Cardiac fibroblast (primary cell): ENCODE measurements at places on chromosomes 11 and 22.

- peak; percentile 45 for DNase-seq
These were observed 26.0 kb downstream of the SLC22A6 start for GRCh38 chr11:62958547-62959421.

GRCh38 chr11:129277198-129277843 lies 85.2 kb upstream of the ARHGAP32 start:
- DNase-seq: no peak

DNA sequence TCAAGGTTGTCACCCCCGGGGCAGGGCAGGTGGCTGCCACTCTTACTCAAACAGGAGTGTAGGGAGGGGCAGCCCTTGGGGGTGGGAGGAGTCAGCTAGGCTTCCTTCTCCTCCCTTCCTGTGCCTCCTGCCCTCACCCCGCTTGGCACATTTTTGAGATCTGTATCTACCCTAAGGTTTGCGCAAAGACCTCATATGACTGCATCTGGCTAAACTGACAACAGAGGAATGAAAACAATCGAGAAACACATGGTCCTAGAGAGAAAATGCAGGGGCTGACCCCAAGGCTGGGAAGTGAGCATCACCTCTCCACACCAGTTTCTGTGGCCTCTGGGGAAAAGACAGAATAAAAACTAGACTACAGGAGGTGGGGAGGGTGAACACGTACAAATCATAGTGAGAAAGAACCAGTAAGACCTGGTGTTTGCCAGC lies 28.1 kb downstream of the IGSF9B start:
- peak; percentile 68 for DNase-seq

DNA sequence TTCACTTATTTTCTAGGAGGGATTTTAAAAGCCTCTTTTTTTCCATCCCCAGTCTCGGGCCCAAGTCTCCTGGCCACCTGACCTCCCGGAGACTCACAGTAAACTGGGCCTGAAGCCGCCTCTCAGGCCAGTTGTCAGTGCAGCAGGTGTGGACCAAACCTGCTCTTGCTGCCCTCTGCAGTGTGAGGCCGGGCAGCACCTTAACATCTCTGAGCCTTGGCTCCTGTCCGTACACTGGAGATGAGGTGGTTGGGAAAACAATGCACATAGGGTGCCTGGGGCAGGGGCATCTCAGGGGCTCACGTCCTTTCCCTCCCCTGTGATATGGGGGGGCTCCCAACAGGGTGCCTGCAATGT lies 45.1 kb downstream of the PHF21B start:
- DNase-seq: no peak

DNA sequence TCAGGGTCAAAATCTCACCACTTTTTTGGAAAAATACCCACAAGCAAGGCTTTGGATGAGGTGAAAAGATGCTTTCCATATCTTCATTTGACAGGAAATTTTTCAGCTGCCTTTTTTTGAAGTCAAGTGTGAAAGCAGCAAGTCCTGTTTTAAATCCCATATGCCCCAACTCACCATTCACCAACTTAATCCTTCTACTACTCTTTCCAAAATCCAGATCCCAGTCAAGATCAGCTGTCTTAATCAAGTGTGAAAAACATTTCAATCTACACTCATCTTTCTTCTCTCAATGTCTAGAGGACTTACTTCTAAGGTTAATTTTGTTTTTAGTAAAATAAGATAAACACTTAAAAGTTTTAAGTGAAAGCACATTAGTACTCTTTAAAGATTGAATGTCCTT lies 128.4 kb upstream of the CEP126 start:
- DNase-seq: no peak

DNA sequence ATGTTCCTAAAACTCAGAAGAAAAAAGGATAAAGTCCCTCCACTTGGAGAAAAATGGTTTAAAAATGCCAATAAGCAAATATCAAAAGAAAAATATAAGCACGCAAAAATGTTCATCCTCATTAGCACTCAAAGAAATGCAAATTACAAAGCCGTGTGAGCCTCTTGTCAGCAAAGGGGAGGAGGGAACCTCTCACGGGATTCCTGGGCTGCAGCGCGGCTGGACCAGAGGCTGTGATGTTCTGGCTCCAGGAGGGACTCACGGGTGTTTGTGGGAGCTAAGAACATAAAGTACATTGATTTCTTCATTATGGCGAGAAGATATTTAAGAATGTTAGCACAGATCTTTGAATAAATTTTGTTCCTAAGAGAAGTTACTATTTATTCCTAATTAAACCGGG lies 1451.2 kb downstream of the BRD1 start:
- DNase-seq: no peak

DNA sequence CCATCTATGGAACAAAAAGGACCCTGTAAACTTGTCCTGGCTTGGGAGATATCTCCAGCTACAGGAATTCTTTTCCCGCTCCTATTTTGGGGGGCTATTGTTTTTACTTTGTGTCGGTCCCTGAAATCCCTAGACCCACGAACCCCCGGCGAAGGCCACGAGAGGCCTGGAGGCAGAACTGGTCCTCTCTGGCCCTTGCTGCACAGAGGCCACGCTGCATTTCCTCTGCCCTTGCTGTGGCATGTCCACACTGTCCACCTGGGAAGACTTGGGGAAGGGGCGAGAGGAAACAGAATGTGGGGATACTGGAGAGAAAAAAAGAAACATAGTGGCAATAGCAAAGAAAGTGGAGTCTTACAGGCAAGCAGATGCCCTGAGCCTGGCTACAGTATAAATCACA lies 2.3 kb upstream of the ANO1 start:
- no peak for DNase-seq

DNA sequence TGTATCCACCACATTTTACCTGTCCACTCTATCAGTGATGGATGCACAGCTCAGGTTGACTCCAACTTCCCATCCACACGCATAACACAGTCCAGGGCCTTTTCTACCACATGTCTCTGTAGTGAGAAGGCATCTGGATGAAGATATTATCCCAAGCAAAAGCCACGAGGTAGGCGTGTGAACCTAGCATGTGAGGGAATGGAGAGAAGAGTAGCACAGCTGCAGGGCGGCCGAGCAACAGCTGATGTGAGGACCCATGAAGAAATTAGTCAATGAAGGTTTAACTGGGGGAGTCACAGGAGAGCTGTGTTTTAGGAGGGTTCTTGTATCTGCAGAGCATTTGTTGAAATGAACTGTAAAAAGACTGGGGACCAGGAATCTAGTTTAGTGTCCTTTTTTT lies 144.6 kb upstream of the PITPNB start:
- DNase-seq: no peak

DNA sequence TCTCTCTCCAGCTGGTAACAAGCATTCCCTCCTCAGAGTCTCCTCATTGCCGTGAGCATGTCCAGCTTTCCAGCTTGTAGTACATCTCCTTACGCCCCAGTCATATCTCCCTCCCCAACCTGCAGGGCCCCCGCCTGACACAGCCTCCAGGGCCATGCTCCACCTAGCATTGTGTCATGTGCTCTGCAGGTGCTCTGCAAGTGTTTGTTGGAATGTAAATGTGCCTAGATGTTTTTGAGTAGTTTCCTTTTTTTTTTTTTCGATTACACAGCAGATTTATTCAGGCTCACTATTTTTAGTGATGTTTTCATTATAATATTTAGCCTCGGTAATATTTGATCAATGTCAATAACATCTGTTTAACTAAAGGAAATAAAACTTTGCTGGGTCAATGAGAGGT lies 82.5 kb downstream of the NCAM1 start:
- DNase-seq: no peak

DNA sequence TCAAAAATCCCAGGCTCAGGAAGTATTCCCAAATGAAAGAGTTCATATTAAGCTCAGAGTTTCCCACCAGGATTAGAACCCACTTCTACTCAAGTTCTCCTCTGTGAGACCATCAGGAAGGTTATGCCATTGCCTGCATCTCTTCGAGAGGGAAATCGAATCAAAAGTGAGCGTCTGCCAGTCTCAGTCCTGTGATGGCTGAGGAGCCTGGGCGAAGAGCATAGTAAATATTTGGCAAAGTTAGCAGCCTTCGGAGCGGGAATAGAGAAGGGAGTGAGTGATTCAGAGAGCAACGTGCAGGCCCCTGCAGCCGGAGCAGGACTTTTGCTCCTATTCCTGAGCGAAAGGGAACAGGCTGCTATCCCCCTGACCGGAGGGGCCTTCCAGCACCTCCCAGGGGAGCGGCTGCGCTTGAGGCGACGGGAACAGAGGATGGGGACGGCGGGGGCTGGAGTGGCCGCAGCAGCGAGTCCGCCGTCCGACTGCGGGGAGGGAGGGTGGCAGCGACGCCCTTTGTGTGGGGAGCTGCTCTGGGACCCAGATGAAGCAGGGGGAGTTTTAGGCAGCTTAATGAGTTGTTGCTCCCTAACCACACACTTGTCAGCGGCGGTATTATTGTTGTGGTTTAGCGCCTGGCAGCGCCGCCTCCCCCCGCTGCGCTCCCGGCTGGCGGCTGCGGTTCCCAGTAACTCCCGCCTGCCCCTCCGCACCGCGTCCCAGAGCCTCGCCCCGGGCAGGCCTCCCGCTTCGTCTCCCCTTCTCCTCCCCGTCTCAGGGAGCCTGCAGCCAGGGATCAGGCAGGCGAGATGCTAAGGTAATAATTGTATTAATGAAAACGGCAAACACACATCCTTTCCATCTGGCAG lies 21.7 kb upstream of the NRGN start:
- peak; percentile 40 for DNase-seq

DNA sequence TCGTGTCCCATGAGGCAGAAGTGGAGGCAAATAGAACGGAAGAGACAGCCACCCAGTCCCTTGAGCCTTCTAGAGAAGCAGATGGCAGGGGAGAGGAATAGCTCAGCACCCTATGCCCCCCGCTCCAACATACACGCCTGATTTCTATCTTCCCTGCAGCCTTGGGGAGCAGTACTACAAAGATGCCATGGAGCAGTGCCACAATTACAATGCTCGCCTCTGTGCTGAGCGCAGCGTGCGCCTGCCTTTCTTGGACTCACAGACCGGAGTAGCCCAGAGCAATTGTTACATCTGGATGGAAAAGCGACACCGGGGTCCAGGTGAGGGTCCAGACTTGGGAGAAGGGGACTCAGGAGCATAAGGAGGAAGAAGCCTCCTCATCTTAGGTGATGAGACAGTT lies 6.6 kb downstream of the DPF2 start:
- DNase-seq: no peak

DNA sequence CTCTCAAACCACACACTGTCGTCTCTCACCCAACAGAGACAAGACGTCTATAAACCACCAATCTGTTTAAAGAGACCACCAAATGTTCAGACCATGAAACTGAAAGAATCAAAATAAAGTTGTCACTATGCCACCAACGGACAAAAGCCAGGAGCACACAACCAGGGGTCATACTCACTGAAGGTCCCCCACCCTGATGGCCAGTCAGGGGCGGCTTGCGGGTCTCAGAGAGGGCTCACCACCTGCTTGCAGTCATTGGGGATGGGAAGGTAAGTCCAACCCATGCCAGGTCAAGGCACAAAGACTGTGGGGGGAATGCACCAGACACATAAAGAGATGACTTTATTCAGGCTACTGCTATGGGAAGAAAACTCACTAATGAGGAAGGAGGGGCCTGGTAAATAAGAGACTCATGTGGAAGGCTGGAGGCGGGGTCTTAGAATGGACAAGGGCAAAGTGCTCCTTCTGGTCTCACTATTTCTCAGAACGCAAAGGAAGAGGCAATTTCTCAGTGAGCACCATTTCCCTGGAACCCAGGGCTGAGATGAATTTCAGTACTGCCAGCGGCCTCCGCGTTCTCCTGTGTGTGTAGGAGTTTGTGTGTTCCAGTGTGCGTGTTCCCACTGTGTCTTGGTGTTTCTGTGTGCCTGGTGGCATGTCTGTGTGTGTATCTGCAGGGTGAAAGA lies 17.3 kb downstream of the SCARF2 start:
- DNase-seq: no peak

DNA sequence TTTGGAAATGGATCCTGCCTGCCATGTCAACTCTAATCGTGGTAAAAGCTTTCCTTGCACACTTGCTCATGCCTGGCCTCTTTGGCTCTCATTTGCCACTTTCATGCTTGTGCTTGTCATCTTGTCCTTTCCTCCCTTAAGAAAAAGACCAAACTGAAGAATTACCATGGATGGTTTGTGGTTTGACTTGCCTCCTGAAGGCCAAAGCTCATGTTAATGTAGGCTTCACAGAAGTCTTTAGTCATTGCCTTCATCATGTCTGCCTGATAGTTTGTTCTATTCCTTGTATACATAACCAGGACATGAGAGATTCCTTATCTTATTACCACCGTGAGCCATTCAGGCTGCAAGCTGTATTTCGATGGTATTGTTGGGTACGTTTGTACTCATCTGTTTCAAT lies 17.3 kb downstream of the TEAD1 start:
- DNase-seq: peak; percentile 53

DNA sequence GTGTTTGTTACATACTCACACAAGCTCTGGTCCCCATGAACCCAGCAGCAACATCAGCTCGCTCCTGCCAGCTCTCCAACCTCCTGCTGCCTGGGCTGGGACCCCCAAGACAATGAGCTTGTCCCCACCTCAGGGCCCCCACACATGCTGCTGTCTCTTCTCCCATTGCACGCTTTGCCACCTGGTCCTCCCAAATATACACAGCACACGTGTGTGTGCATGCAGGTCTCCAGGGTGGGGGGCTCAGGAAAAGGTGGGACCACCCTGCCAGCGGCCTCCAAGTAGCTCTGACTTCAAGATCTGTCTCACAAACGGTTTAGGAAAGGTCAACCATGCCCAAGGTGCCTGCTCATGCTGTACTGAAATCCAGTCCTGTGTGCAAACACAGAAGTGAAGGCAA lies 68.1 kb upstream of the CCND1 start:
- no peak for DNase-seq

DNA sequence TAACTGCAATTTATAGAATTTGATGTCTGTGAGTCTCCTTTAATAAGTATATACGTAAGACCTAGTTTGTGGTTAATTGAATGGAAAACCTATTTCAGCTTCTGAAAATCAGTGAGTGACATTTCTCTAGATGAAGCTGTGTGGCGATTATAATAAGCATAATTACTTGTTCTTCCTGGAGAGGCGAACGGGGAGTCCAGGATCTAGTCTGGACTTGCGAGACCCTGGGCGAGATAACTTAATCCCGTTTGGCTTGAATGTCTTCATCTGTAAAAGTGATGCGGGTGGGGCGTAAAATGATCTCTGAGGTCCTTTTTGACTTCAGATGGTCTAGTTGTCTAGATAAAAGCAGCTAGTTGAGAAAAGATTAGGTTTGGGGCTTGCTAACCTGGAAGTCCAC lies 1.1 kb downstream of the PRRG4 start:
- DNase-seq: no peak

GRCh38 chr22:44592126-44592823 lies 94.2 kb upstream of the RTL6 start:
- DNase-seq: no peak

GRCh38 chr11:94673386-94673785 lies 94.8 kb upstream of the AMOTL1 start:
- no peak for DNase-seq

DNA sequence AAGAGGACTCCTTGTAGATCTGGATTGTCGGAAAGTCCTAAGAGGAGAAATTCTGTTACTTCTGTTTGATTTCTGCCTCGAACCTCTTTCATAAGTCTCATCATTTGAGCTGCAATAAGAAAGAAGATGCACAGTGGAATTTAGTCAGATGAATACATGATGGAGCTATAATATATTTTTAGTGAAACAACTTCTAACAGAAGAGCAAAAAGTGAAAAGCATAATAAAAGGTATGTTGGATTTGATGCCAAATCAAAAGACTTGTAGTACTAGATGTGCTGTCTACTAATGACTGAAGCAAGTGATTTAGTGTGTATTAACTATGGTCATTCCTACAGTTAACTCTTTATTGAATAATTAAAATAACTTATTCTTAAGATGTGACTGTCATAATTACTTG lies at the start of gene OR5AP2:
OR5AP2 (minus strand) TSS at position 101 of the 400 bp plus-strand sequence; CDS start at position 101, 0 bp downstream.
- no peak for DNase-seq

GRCh38 chr11:122893131-122893530 lies 10.6 kb downstream of the JHY start:
- DNase-seq: no peak

- no peak for DNase-seq
These were observed 303.1 kb upstream of the PLET1 start for GRCh38 chr11:112563808-112564207.
